ENCODE measurements at places on chromosomes 1 and 21. TPM values are rescaled to one million over a fixed set of nuclear protein-coding genes. Genes with fewer than 3 reads are reported as not detected.

The MARK1 gene
- 2.3 TPM for total RNA-seq

DNA sequence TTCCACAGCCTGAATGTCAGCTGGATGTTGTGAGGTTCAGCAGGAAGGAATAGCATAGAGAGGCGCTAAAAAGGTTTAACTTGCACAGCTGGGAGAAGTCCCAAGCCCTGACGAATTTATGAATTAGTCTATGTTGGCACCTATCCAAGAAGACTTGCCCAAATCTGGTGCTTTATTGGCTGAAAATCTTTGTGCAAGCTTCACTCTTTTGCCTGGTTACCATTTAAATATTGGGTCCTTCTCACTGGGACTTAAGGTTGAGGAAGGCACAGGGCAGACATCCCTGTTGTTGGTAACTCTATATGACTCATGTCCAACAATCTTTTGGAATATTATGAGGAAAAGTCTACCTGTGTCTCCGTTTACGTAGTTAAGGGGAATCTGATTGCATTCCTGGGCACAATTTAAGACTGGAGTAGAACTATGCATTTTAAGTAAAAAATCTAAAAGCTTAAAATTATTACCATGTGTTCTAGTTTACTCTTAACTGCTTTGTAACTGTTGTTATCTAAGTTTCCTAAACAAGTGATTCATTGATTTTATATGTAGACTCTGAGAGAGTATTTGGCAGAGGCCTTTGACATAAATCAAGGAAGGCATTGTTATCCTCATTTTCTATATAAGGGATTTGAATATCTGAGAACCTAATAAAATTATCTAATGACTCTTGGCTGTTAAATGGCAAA lies 181.7 kb upstream of the DPYD start:
- DNase-seq: no peak

The CRYAA gene
- total RNA-seq: not detected

GRCh38 chr1:184386312-184387068 lies at the start of gene C1orf21:
TSS of gene C1orf21 (plus strand) at chr1:184387029. CDS start at chr1:184477510, 90,481 bp downstream.
- DNase-seq: peak; percentile 96

The TMEM61 gene
- 8.1 TPM for total RNA-seq

The ZNF648 gene
- not detected for total RNA-seq

The GRHL3 gene
- not detected for total RNA-seq

The LCE1B gene
- not detected for total RNA-seq

The RHOU gene
- 21.7 TPM for total RNA-seq

DNA sequence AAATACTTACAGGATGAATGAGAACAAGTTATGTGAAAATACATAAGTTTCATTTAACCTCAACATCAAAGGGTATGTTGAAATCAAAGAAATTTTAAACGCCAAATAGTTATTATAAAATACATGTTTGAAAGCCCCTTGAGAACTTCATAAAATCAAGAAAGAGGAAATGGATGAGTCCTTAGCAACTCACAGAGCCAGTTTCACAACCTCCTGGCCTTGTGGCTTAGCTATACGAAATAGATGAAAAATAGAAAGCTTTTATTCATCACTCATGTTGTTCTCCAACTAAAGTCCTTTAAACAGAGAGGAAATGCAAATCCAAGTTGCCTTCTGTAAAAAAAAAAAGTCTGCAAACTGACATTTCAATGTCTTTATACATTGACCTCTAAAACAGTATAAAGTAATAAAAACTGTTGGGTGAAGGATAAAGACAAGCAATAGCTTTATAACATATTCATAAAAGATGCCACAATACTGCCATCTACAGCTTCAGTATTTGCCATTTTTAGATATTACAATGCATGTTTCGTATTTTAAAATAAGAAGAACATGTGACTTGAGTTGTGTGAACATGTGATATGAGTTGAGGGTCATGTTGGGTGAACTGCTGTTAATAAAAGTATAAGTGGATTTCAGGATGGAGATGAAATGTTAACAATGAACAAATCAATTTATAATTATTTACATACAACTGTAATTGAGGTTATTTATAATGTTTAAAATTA lies 847.8 kb downstream of the MRPL39 start:
- DNase-seq: no peak

The TTC39A gene
- 96.4 TPM for total RNA-seq

GRCh38 chr1:41662765-41663437 lies 178.4 kb upstream of the EDN2 start:
- DNase-seq: peak; percentile 92

The UAP1 gene
- total RNA-seq: 12.6 TPM

The TGFBR3 gene
- 59.2 TPM for total RNA-seq

- DNase-seq: no peak
These were observed 35.8 kb downstream of the VANGL1 start for GRCh38 chr1:115677565-115677964.

All from upper lobe of left lung (tissue), 6 donors.